ENCODE measurements at places on chromosomes 6 and 20. TPM values are rescaled to one million over a fixed set of nuclear protein-coding genes. Genes with fewer than 3 reads are reported as not detected.

DNA sequence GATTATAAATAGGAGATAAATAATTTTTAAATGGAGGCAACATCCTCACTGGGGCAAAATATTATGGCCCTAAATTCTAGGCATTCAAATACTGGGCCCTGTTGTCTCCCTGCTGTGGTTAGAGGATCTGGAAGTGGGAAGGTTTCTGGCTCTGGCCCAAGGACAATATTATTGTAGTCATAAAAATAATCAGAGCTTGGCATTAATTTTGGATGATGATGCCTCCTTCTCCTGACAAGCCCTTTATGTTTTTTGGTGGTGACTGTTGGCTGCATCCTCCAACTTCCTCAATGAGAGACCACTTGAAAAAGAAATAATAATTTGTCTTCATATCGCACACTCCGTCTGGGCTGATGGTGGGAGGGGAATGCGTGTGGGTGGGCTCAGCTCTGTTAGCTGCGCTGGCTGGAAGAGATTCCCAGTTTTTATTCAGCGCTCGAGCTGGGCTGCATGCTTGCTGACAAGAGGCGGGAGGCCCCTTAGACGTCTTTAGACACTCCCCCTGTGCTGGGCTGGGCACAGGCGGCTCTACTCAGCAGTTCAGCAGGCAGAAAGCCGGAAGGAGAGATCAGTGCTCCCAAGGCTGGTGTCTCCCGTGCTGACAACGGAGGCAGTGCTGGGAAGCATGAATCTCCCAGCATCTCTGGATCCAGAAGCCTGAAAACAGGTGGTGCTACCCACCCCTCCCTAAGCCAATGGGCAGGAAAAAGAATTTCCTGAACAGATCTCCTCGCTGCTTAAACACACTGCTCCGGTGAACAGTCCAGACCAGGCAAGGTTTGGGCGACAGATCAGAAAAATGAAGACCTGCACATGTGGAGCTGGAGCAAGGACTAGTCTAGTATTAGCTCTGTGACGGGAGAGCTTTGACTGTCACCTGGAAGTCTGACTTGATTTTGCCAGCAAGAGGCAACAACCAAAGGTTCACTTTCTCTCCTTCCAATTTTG lies 97.7 kb downstream of the SYCP2 start:
- peak; percentile 46 for DNase-seq
- H3K4me1 ChIP-seq = peaks cover 67% of the 10 kb centered on the region
- H3K4me3 ChIP-seq = peak overlapping the region; percentile 59
- H3K36me3 ChIP-seq = no peaks in the 10 kb centered on the region
- peaks cover 5% of the 10 kb centered on the region for H3K27me3 ChIP-seq
- H3K27ac ChIP-seq = peak overlapping the region; percentile 71

DNA sequence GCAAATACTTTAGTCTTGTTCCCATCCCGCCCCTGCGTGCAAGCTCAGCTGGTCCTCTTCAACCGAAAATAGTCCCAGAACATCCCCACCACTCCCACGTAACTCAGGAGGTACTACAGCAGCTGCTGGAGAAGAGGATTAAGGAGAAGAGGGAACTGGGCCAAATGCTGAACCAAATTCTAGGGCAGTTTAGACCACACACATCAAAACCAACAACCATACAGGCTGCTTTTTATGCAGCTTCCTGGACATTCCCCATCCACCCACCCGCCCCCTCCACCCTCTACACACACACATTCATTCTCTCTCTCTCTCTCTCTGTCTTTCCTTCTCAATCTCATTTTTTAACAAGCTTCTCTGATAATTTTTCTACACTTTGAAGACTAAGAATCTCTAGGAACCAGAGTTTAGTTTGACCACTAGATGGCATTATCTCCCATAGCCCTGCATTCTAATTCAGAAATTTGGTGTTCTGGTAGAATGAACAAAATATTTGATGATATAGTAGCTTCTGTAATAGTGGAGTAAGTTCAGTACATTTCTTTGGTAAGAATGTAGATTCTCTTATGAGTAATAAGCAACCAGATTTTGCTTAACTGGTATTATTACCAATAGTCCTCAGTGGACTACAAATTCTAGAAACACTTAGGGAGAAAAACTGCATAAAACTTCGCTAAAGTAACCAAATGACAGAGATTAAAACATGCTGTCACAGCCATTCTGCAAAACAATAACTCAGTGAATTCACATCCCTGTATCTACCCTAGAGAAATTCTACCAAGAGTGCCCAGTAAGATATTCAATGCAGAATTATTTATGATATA lies 52.1 kb upstream of the BEND6 start:
- no peaks in the 10 kb centered on the region for H3K36me3 ChIP-seq
- H3K4me3 ChIP-seq = peak overlapping the region; percentile 17
- no peaks in the 10 kb centered on the region for H3K4me1 ChIP-seq
- no peak for DNase-seq

DNA sequence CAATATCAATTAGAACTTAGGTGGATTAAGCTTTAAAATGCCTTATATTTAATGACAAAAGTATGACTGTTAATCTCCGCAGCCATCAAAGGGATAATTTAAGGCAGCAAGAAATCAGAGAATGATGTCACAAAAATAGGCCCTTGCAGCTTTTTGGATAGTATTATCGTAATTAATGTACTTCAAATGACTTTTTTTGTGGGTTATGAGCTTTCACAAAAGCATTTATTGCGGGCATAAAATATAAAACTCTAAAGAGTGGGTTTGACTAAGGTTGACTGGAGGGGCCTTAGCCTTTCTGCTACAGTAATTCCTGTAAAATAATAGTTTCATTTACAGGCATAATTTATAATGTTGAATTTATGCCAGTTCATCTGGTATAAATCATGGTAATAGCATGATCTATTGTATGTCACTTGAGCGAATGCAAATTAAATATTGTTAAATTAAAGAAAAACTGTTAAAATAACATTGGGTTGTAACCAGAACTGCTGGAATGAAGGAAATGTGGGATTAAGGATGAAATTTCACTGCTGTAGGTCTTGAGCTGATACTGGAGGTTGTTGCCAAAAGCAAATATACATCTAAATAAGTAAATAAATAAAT lies 78.5 kb upstream of the ZFP64 start:
- no peaks in the 10 kb centered on the region for H3K36me3 ChIP-seq
- H3K4me3 ChIP-seq = no peak overlapping the region
- no peak for DNase-seq

The TTK gene
- 0.25 TPM for total RNA-seq
